ENCODE measurements at places on chromosomes 3 and 15.

DNA sequence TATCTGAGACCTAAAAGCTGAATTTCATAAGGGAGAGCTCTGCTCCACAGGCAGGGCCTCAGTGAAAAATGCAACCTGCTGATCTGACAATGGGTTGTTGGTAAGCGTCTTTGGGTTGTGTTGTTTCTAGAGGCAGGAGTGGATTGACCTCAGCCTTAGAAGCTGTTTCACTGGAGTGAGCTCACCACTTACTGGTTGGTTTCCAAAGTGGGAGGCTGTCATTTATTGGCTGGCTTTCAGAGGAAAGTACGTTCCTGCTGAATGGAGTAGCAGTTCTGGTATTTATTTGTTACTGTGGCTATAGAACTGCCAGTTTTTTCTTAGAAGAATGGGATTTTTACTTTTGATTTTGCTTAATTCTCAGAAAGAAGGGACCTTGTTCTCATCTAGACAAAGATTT is 29.3 kb upstream of the COL6A5 start:
- no peak for DNase-seq

- DNase-seq = no peak
Observed at GRCh38 chr15:38197553-38197952, 55.1 kb upstream of the SPRED1 start.

DNA sequence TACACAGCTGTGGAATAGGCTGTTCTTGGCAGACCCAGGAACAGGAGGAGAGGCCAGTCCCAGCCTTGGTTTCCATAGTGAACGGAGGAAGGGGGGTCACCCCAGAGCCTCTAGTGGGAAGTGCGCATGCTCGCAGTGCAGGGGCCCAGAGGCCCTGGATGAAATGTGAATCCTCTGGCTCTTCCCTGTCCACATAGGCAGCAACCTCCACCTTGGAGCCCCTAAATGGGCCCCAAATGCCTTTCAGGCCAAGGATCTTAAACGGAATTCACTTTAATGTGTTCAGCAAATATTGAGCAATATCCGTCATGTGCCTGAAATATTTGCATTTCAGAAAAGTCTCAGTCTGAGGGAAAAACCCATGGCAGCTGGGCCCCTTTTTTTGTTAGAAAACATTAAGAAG is 3.3 kb upstream of the NDN start:
- no peak for DNase-seq

DNA sequence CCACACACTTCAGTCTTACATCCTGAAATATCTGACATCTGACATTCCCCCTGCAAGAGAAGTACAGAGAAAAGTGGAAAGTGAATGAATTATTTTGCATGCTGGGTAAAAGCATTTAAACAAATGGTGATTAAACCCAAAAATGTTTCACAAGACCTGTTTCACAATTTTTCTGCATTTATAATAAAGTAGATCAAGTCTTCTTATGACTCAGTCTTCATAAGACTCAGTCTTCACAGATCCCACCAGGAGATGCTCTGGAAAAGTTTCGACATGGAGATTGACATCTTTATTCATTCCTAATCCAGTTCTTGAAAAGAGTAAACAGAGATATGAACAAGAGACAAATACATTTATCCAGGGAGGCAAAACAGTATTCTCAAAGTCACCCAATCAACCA is 13.2 kb upstream of the EDC3 start:
- DNase-seq = no peak

- no peak for DNase-seq
Observed at GRCh38 chr3:42699511-42699971, 3.1 kb downstream of the HHATL start.

Data from NCI-H2171 (cell line).